ENCODE measurements at places on chromosomes 4 and X.

- DNase-seq = no peak
Observed at GRCh38 chrX:35890699-35891098, 28.8 kb upstream of the CFAP47 start.

- no peak for DNase-seq
Observed at GRCh38 chrX:30733852-30734660, 80.8 kb downstream of the GK start.

- DNase-seq = no peak
Observed at GRCh38 chr4:127574643-127575042, 58.1 kb upstream of the INTU start.

- no peak for DNase-seq
Observed at GRCh38 chr4:169160825-169161224, 109.9 kb downstream of the SH3RF1 start.

GRCh38 chrX:20515841-20516461 lies 249.2 kb upstream of the RPS6KA3 start:
- DNase-seq = no peak

DNA sequence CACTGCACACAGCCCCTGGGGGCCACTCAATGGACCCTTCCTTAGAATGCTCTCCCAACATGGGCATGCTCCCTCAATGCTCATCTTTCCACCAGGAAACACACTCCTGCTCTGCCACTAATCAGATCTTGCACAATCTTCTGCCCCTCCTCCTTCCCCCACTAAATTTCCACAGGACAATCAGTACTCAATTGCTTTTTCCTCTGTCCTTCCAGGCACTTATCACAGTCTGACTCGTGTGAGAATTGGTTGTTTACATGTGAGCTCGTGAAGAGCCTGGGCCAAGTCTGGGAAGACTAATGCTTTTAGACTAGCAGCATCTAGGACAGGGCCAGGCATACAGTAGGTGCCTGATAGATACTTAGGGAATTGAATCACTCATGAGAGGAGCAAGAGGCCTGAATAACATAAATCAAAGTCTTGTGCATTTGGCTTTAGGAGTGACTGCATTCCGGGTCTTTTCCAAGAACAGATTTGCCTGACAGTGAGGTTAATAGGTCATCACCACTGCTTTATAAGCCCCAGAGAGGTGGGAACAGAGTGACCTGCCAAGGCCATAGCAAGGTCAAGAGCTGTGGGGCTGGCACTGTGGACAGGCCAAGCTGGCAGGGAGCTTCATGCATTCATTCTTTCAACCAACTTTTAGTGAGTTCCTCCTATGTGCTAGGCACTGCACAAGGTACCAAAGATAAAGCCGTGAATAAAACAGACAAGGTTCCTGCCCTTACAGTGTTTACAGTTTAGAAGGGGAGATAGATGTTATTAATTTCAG lies 55.0 kb downstream of the PRPS1 start:
- no peak for DNase-seq

DNA sequence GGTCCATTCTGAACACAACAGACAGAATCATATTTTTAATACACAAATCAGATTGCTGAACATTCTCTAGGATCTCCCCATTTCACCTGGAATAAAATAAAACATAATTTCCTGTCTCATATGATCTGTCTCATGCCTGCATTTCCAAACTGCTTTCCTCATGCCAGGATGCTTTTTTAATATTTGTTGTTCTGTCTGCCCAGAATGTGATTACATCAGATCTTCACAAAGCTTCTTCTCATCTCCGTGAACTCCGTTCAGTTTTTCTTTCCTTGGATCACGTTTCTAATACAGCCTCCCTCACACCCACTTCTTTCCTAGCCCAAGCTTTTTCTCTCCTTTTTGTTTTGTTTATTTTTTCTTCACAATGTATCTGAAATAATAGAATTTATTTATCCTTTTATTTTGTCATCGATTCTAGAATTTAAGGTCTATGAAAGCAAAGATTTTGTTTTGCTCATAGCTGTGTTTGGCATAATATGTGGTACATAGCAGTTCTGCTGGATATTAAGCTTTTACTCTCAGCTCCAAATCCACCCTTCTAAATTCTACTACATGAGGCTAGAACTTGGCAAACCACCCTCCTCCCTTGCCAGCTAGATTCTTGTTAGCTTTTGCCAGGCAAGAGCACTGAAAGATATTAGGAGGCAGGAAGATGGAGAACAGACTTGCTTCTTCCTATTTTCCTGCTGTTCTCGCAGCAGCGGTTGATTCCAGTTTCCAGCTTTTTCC lies 165.5 kb upstream of the SLIT2 start:
- DNase-seq = no peak
